ENCODE measurements at places on chromosomes 2 and 18.

DNA sequence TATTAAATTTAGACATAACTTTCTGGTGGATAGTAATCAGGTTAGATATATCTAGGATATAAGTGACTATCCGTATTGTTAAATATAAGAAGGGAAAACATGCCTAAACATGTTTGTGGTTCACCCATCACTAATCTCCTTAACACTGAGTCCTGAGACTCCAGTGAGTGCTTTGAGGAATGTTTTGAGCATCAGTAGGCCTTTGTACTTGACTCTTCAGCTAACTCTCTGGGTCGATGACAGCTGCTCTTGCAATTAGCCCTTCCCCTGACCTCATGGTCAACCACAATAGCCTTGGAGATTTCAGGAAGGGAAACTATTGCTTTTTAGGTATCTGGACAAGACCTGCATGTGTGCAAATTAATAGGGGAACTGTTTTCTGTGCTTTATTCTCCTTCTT, 716.8 kb downstream of the EPHA4 start:
- DNase-seq, result no peak

- DNase-seq, result no peak
These were observed 1.1 kb downstream of the MAP4K3 start for GRCh38 chr2:39435741-39436591.

- DNase-seq, result no peak
These were observed 88.3 kb downstream of the COL5A2 start for GRCh38 chr2:189091253-189091652.

DNA sequence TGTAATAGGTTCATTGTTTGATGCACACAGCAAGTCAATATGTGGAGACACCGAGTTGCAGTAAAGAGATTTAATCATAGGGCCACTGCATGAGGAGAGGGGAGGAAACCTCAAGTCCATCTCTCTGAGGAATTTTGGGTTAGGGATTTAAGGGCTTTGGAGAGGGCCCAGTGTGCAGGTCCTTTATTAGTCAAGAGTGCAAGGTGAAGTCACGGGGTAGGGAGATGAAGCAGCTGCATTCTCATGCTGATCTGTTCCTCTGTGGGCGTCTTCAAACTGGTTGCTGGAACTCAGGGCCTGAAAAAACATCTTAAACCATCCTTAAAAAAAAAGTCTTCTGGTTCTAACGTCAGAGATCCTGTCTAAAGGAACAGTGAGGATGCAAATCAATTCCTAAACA, 131.6 kb downstream of the NXPH2 start:
- no peak for DNase-seq

DNA sequence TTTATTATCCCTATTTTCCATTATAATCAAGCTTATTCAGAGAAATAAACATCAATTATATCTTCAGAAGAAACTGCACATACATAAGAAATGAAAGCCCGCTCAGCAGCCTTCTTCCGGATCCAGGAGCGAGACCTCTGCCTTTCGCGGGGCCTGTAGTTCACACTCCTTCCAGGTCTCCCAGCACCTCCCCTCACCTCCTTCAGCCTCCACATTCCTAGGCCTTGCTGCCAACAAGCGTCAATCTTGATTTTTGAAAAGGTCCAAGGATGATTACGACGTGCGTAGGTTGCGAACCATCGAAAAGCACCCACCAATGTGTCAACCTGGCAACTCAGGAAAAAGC, 355 bp upstream of the KIDINS220 start:
- DNase-seq, result no peak

- DNase-seq, result no peak
These were observed 871.8 kb downstream of the SLC4A3 start for GRCh38 chr2:220499225-220499624.

DNA sequence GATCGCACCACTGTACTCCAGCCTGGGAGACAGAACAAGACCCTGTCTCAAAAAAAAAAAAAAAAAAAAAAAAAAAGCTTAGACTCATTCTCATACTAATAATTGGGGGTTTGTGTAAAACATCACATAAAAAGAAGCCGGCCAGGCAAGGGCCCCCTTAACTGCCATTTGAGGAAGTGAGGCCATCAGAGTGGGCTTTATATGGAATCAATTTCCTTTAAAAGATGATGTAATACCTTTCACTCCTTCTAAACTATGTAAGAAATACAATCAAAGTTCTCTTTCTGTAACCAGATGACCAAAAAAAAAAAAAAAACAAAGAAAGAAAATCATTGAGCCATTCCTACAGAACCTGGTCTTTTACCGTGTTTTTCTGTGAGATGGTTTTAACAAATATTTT, 13.1 kb upstream of the GPR55 start:
- DNase-seq, result no peak

DNA sequence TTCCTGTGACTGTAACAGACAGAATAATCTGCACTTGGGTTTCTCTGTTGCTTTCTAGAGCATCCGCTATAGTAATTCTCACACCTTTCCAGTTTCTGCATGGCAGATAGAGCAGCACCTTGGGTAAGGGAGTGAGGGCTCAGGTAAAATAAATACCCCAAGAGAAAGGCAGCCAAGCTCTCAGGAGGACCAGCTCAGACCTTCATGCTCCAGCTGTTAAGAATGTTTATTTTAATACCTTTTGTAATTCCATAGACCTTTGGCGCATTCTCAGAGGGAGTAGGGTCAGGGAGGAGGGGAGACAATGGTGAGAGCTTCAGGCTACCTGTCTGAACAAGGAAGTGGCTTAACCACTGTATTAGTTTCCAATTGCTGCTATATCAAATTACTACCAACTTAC, 16.2 kb upstream of the TMEM178A start:
- DNase-seq, result no peak

GRCh38 chr2:120960770-120961366, 225.2 kb downstream of the GLI2 start:
- DNase-seq, result no peak

DNA sequence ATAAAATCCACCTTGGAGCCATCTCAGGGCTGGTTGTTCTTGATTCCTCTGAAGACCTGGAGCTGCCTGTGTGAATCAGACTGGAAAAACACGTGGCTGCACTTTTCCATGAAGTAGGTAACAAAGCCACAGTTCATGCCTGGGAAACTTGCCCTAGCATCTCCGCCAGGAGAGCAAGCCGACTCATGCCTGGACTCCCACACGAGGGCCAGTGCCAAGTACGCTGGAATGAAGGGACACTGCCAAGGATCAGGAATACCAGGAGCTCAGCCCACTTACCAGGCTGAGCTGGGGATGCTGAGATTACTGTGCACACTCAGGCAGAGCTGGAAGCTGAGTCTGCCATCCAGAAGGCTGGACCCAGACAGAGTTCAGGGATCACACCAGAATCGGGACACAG, 10.9 kb upstream of the FHL2 start:
- no peak for DNase-seq

GRCh38 chr2:204265681-204266181, 279.5 kb upstream of the PARD3B start:
- no peak for DNase-seq

DNA sequence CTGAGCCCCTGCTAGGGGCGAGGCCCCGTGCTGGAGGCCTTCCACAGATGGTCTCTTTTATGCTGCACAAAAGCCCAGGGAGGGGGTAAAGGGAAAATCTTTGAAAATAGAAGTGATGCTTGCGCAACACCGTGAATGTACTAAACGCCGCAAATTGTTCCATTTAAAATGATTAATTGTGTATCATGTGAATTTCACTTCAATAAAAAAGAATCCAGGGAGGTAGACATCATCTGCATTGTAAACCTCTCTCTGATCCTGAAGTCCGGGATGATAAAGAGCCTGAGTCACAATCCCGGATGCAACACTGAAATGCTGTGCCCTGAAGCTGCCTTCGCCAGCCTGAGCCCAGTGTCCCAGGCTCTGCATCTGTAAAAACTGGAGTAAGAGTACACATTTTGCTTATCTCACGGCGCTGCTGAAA, 107.7 kb upstream of the PPP1CB start:
- DNase-seq, result no peak

DNA sequence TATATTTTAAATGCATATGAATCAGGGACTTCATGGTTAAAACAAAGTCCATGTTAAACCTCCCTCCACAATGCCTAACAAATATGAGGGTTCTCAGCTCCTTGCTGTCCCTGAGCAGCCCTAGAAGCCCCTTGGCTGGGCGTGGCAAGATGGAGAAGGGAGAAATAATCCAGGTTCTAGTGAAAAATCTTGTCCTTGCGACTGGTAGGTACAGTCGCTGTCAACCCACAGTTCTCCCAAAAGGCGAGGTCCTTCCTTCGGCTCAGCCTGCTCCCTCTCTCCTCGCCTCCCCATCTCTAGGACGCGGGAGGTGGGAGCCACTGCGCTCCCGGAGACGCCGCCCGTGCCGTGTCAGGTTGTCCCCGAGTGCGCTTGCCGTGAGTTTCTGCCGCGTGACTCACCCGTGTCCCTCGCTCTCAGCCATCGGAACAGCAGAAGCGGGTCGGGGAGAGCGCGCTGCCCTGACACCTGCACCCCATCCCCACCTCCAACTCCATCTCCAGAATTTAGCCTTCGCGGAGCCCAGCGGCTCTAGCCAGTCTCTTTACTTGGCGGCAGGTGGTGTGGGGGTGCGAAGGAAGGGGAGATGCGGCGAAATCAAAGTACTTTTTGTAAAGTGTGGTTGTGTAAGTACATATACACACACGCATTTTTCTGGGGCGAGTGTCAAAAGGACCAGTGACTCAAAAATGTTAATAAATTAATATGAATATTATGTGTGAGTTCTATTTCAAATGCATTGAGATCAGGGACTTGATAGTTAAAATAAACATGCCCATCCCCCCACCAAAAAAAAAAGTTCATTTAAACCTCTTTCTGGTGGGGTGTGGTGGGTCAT, 65.1 kb upstream of the TMEM17 start:
- DNase-seq, result no peak

DNA sequence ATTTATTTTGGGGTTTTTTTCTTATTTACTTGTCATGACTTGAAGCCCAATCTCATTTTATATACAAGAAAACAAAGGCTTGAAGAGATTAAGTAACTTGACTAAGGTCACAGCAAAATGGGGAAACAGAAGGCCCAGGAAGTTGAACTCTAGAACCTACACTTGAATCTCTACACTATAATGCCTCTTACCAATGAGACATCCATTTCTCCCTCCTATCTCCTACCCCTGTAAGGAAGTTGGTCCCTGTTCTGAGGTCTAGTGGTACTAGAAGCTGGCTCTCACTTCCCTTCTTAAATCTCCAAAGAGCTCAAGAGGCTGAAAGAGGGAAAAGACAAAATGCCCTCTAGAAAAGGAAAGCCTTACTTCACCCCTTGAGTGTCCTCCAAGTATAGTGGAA, 25.5 kb upstream of the IHH start:
- no peak for DNase-seq

GRCh38 chr2:43460611-43461365, 135.1 kb downstream of the THADA start:
- no peak for DNase-seq
